Activated CD4-positive, alpha-beta T cell treated with anti-CD3 and anti-CD28 coated beads, Interleukin-2, amount 10 ng/mL, durations not matched to agents 7 days and 5 days (primary cell): ENCODE measurements at places on chromosomes 7 and 10. TPM values are rescaled to one million over a fixed set of nuclear protein-coding genes. Genes with fewer than 3 reads are reported as not detected.

- DNase-seq = no peak
These were observed 577 bp downstream of the LRRC18 start for GRCh38 chr10:48938990-48939536.

DNA sequence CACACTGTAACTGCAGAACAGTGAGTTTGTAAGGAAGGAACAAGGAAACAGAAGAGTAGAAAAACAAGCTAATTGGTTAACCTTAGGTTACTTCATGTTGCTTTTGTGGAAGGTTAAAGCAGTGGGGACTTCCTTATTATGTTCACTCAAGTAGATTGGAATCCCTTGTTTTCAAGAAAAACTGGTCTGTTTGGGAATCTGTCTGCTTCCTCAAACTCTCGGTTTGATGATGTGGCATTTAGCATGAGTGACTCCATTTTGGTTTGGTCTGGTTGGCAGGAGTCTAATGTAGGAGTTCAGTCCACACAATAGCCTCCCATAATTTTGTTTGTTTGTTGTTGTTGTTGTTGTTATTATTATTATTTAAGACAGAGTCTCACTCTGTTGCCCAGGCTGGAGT is 3.8 kb upstream of the TRIM56 start:
- DNase-seq = no peak

GRCh38 chr10:27242951-27243551 is 2.5 kb upstream of the ACBD5 start:
- peak; percentile 77 for DNase-seq

DNA sequence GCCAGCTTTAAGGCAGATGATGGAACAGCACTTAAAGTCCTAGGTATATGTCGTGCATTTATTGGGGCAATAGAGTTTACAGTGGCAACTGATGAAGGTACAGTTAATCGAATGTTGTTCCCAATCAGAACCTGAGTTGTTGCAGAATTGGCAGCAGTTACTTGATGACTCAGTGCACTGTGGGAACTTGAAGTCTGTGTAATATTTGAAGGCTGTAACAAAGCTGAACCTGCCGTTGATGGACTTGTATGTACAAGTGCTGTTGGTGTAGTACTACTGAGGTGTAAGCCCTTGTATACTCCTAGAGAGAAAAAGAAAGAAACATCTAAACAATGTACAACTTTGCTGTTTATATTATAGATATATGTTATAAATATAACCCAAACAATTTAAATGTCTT is 75.3 kb downstream of the EPC1 start:
- no peak for DNase-seq

AKR1B1 gene
- 98.1 TPM for total RNA-seq

KNDC1 gene
- 0.08 TPM for total RNA-seq

DNA sequence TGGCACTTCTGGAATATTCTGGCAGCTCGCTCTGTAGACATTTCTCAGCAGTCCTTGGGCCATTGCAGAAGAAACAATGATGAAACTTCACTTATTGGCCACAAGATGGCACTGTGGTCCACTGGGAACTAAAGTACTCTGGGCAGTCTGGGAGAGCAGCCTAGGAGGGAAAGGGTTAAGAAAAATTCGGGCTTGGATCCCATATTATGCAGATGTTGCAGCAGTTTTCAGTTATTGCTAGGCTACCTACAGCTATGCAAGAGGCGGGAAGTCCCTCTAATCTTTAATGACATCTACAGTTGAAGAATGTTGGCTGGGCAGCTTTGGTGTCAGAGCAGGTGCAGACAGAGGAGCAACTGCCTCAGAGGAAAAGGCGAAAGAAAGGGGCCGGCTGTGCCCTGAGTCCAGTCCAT is 201.7 kb upstream of the PRSS58 start:
- peak; percentile 45 for DNase-seq

DNA sequence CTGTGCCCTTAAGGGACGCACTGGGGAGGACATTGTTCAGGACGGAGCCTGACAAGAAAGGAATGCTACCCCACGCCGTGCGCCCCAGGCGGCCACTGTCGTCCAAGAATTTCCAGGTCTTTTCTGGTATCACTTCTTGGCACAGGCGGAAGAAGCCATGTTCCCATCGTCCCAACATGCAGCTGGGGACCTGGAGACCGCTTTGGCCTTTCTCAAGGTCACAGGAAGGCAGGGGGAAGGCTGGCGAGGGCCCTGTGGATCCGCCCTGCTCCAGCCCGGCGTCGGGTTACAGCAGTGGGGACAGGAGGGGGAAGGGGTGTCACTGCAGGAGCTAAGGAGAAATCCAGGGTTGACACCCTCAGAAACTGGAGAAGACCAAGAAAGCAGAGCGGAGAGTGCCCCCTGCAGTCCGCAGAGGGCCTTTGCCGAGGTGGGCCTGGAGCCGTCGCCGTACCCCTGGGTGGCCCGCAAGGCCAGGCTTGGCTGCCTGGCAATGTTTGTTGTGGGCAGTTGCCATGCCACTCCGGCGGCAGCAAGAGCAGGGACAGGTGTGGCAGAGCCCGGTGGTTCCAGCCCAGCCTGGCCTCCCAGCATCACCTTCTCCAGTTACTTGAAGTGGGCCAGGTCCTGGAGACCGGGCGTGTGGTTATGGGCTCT is 104.1 kb downstream of the LHPP start:
- no peak for DNase-seq

KLF14 gene
- not detected for total RNA-seq

DNA sequence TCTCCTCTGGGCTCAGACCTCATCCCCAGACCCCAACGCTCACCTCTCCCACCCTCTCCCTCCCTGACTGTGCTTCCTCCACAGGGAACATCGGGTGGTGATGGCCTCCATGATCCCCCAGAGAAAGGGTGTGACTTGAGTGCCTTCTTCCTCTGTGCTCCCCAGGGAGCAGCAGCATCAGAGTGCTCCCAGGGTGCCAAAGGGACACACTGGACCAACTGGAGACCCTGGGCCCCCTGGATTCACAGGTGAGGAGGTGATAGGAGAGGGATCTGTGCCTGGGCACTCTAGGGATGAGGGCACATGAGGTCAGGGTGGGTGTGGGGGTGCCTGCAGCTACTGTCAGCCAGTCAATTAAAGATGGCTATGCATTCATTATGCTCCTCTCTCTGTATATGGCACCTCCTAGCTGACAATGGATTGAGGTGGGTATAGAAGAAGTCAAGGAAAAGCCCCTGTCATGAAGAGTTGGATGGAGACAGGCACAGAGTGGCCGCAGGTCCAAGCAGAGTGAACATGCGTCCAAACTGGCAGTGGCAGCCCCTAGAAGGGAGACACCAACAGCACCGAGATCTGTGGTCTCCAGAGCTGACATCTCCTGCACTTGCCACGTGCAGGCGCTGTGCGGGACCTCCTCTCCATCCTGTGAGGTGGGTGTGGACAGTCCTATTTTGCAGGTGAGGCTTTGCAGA is 15.5 kb upstream of the VOPP1 start:
- no peak for DNase-seq

DNA sequence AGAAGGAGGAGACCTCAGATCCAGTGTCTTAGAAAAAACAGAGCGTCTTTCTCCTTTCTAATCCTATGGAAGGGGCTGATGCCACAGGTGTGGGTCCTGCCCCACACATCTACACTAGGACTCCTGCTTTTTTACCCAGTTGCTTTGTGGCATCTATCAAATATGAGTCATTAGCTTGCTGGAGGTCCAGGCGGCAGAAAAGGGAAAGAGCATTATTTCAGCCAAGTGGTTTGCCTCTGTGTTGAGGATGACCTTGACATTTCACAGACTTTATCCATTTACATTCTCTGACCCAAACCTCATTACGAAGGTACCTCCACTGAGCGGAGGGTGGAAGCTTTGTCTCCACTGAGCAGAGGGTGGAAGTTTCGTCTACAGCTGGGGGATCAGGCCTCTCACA is 308.4 kb upstream of the KLF6 start:
- DNase-seq = no peak

ASB10 gene
- not detected for total RNA-seq
